ENCODE measurements at places on chromosomes 7 and 10.
A peak's percentile ranks its signal among the peaks of the same experiment; 100 is the strongest.

DNA sequence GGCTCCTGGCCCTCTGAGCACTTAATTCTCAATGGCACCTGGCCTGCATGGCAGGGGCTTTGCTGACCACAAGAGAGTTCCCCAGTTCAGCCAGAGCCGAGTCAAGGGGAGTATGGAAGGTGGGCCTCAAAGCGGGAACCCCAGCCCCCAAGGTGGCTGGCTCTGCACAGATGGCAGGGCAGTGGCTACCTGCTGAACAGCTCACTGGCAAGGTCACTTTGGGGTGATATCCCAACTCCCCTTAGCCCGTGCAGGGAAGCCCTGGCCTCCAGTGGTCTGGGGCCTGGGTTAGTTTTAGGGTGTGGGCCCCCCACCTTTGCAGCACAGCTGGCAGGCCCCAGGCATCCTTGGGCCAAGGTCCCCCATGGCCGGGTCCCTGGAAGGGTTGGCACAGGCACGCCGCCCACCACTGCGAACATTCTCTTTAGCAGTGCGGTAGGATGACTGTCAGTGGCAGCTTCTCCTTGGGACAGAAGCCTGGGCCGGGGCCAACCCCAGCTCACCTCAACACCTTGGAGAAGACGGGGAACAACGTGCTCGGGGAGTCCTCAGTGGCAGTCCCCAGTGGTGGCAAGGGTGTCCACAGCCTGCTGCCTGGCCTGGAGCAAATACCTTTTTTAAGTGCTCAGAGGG is 36.8 kb downstream of the PPIF start:
- DNase-seq, result no peak

GRCh38 chr7:95405800-95406199 is 9.6 kb upstream of the PON3 start:
- no peak for DNase-seq

- DNase-seq, result no peak
These were observed 99.9 kb upstream of the JAZF1 start for GRCh38 chr7:28280516-28280915.

DNA sequence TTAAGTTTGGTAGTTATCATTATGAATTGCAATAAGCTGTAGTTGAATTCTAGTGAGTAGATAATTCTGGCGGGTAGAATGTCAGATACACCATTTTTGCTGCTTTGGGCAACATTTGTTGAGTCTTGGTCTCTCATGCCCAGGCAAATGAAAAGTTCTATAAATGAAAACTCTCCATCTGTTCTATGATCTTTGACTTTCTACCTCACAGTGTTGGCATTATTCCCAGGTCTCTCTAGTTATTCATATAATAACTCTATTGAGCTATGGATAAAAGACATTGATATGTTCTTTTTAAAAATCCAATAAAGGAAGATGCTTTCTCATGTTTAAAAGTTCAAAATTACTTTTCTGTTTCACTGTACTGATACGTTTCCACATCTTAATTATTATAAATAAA is 415.3 kb upstream of the SEMA3D start:
- no peak for DNase-seq

GRCh38 chr7:23462846-23463245 is 7.4 kb downstream of the IGF2BP3 start:
- DNase-seq, result no peak

DNA sequence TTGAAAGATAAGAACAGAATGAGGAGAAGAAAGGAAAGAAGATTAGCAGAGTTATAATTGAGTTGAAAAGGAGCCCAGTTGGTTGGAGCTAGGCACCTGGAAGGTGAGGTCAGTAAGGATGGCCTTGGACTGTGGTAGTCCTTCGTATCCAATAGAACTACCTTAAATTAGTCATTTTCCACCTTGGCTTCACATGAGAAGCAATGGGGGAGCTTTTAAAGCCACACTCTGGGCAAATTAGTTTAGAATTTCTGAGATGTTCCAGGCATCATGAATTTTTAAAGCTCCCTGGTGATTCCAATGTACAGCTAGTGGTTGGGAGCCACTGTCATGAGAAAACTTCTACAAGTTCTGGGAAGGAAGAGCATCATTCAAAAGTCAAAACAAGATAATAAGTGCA is 27.3 kb upstream of the CYP3A5 start:
- DNase-seq, result no peak

DNA sequence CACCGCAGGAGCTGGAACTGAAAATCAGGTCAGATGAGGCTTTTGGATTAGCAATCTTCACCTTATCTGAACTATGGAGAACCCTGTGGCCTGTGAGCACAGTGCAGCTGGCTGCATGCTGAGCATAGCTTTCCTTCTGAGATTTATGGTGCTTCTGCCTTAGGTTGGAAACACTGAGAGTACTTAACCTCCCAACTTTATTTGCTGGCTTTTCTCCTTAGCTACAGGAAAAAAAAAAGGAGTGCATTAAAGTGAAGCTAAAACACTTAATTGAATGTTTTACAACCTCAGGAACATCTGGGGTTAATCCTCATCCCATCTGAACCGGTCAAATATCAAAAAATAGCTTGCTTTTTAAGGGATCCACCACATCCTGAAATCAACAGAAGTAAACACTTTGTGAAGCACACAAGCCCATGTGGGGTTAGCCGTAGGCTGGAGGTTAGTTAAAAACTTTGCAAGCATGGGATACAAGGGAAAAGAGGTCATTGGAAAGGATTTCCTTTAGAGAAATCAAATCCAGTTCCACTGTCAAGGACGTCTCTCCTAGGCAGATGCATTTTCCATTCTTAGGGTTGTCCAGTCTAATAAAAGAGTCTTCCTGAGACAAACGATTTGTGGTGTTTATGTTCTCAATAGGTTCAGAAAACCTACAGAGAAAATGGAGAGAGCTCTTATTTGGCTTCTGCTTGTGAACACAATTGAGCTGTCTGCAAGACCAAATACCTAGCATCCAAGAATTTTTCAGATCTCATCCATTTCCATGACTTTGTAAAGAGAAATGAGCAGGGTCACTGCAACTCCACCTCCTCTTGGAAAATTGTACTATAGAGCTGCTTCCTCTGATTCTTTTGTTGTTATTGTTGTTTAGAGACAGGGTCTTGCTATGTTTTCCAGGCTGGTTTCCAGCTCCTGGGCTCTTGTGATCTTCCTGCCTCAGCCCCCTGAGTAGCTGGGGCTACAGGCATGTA is 470.4 kb upstream of the IGFBP3 start:
- DNase-seq, result no peak

GRCh38 chr10:75018686-75019307 is 92.7 kb upstream of the SAMD8 start:
- DNase-seq, result peak; percentile 20
